Left lung (tissue), 14 donors: ENCODE measurements at places on chromosomes 2 and 18. TPM values are rescaled to one million over a fixed set of nuclear protein-coding genes. Genes with fewer than 3 reads are reported as not detected.

GRCh38 chr2:66445076-66445924, 10.4 kb downstream of the MEIS1 start:
- peak; percentile 62 for DNase-seq

DNA sequence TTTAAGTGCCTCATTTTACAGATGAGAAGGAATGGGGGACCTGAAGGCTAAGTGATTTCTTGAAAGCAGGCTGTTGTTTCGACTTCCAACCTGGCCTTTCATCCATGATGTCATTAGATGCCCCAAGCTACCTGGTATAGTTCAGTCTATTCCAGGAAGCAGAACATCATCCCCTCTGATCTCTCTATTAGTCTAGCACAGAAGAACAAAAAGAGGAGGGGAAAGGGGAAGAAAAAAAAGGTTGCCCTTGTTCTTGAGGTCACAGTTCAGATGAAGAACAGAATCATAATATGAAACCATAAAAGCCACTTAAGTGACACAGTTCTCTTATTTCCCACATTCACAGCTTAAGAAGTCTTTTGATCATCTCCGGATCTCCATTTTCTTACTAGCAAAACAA, 386.2 kb upstream of the HNRNPA3 start:
- DNase-seq = no peak

- DNase-seq = no peak
Observed at GRCh38 chr2:236238751-236239150, 25.5 kb downstream of the ASB18 start.

DNA sequence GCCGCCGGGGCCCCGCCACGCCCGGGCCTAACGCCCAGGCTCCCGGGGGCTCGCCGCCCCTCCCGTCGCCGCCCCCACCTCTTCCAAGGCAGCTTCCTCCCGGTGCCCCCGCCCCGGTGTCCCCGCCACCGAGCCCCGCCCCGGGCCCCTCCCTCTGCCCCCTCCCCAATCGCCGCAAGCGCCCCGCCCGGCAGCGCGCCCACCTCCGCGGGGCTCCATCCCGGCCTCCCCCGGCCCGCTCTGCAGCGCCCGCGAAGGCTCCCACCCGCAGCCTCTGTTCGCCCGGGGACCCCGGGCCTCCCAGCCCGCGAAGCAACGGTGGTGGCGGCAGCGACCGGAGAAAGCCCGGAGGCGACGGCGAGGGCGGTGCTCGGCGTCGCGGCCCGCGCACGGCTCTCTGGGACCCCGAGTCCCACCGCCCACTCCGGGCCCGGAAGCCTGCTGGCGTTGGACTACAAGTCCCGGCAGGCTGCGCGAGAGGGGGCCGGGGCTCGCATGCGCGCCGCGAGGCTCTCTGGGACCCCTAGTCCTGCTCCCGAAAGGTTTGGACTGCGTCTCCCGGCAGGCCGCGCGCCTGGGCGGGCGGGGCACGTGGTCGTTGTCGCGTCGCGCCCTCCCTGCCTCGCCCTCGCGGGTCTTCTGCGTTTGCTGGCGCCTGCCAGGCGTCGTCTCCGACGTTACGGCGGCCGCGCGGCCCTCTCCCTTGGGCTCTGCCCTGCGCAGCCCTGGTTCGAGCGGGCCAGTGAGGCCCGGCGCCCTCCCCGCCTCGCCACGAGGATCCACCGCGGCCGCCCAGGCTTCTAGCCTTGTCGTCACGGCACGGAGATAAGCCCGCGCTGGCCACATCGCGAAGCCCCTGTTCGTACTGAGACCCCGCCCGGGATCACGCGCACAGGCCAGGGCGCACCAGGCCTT, at the start of gene STK25:
Gene STK25 (minus strand): TSS at position 345 of the 915 bp plus-strand sequence. CDS start 549 bp downstream, outside the sequence.
- DNase-seq = peak; percentile 98

- DNase-seq = no peak
Observed at GRCh38 chr2:21449881-21450280, 326.1 kb downstream of the TDRD15 start.

GRCh38 chr2:69617744-69618143, 25.8 kb downstream of the AAK1 start:
- no peak for DNase-seq

GRCh38 chr2:171505374-171505773, 16.9 kb upstream of the CYBRD1 start:
- DNase-seq = no peak

DNA sequence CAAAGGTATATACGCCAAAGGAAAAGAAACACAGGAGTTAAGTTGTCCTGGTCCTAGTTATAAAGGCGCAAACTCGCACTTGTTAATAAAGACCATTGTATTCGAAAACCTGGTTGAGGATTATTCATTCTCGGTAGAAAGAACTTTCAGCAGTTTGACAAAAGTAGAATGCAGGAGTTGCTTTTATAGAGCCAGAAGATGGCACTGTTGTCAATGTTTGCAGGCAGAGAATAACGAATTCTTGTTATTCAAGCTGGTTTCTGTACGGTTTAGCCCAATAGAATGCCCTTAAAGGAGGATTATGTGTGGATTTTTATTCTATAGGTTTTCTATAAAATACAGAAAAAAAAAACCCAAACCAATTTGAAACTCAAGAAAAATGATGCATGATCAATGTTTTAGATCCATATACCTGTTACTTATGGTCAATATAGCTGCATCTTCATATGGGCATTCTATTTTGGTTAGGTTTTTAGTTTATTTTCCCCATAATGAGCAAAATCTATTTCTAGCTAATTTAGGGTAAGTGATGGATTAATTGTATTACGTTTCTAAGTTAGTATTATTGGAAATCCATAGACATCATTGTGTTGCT, 510.3 kb downstream of the PLCL1 start:
- DNase-seq = no peak

DNA sequence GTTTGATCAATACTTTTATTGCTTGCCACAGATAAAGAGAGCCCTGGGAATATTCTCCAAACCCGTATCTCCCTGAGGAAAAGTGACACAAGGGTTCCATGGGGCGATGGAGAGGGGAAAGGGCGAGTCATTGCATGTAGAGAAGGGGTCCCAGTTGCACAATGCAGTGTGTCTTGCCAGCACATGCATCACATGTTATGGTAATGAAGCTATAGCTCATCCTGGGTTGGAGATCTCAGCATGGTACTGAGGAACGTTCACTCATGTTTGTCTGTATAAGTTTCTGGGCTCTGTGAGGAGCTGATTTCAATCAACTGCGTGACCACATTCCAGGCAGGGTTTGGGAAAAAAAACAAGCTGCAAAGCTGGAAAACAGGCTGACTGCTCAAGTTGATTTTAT, 220.7 kb upstream of the MC4R start:
- no peak for DNase-seq

GRCh38 chr2:28726177-28726576, 25.5 kb upstream of the PPP1CB start:
- DNase-seq = no peak

DNA sequence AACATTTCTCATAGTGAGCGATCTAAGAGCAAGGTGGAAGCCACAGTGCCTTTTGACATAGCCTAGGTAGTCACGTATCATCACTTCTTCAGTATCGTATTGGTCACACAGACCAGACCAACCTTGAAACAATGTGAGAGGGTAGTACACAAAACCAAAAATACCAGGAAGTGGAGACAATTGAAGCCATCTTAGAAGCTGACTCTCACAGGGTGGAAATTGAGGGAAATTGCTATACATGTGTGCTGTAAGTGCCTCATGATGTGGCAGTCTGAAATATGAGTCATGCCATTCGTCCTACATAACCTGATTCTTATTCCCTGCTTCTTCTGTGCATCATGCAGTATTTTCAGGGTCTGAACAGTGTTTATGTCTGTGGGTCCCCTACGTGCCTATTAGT, 62.3 kb upstream of the STON1 start:
- no peak for DNase-seq

GRCh38 chr2:113116100-113116958, 11.1 kb upstream of the IL1RN start:
- DNase-seq = no peak

GRCh38 chr2:172031536-172031935, 31.8 kb downstream of the METAP1D start:
- DNase-seq = no peak

GRCh38 chr2:104468846-104469245, 385.1 kb upstream of the POU3F3 start:
- no peak for DNase-seq

- DNase-seq = no peak
Observed at GRCh38 chr2:68719912-68720311, 14.7 kb upstream of the ARHGAP25 start.

DNA sequence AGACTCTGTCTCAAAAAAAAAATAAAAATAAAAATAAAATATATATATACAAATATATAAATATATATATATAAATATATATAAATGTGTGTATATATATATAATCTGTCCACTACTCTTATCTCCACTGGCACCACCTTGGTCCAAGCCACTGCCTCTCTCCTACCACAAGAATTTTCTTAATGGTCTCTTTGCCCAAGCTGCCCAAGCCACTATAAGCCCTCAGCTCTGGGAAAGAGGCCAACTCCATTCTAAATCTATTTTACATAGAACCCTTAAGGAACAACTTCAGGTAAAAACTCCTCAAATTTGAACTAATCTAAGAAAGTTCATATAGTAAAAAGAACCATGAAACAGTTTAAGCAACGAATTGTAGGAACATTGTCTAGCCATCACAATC, 45.6 kb upstream of the GREB1L start:
- peak; percentile 6 for DNase-seq

Gene CPO
- 0.46 TPM for polyA plus RNA-seq

Gene SERPINE2
- polyA plus RNA-seq = 82.4 TPM

Gene LYPD1
- 0.70 TPM for polyA plus RNA-seq

Gene CNDP2
- polyA plus RNA-seq = 136 TPM

Gene MARCHF4
- polyA plus RNA-seq = 0.18 TPM

Gene CSRNP3
- polyA plus RNA-seq = 11.4 TPM
